SK-N-SH (cell line): ENCODE measurements at places on chromosomes 5 and 9. TPM values are rescaled to one million over a fixed set of nuclear protein-coding genes. Genes with fewer than 3 reads are reported as not detected.

Gene SGCD
- polyA plus RNA-seq = 0.87 and 0.94 TPM in 2 replicates

Gene RASEF
- 0.08 TPM in 1 of 2 replicates, not detected in the other for polyA plus RNA-seq

Gene PCDHA11
- polyA plus RNA-seq = not detected in 2 replicates

Gene SPINK5
- not detected in 2 replicates for polyA plus RNA-seq

Gene NR5A1
- polyA plus RNA-seq = not detected in 2 replicates

Gene AK3
- polyA plus RNA-seq = 20.6 and 30.8 TPM in 2 replicates

Gene TMEM215
- not detected in 2 replicates for polyA plus RNA-seq

Gene CDH6
- 1.1 and 1.4 TPM in 2 replicates for polyA plus RNA-seq

Gene TMC1
- 0.10 TPM in 1 of 2 replicates, not detected in the other for polyA plus RNA-seq

Gene SPINK4
- polyA plus RNA-seq = not detected in 2 replicates

Gene IFNA2
- polyA plus RNA-seq = not detected in 2 replicates

Gene GLDC
- 4.1 TPM in 2 replicates for polyA plus RNA-seq

Gene LURAP1L
- 3.4 and 4.0 TPM in 2 replicates for polyA plus RNA-seq

Gene UBE2QL1
- 0.28 and 0.84 TPM in 2 replicates for polyA plus RNA-seq

Gene CD72
- polyA plus RNA-seq = 2.5 and 2.7 TPM in 2 replicates

Gene PIP5K1B
- polyA plus RNA-seq = not detected in 2 replicates

Gene PIGO
- 31.0 and 38.5 TPM in 2 replicates for polyA plus RNA-seq

Gene DCTN4
- 22.8 and 30.5 TPM in 2 replicates for polyA plus RNA-seq

Gene TGFBI
- polyA plus RNA-seq = 2,247 and 2,678 TPM in 2 replicates

Gene ST8SIA4
- 0.02 TPM in 2 replicates for polyA plus RNA-seq

Gene TLX3
- polyA plus RNA-seq = 3.6 and 4.7 TPM in 2 replicates

Gene GABRA6
- polyA plus RNA-seq = 0.10 TPM in 2 replicates

Gene SOX30
- 0.10 and 0.13 TPM in 2 replicates for polyA plus RNA-seq

Gene BTNL3
- polyA plus RNA-seq = not detected in 2 replicates

Gene ORM2
- polyA plus RNA-seq = not detected in 2 replicates

Gene FGF1
- polyA plus RNA-seq = 5.3 and 5.9 TPM in 2 replicates

Gene NME5
- 3.7 and 4.1 TPM in 2 replicates for polyA plus RNA-seq

Gene SAXO1
- polyA plus RNA-seq = 0.03 TPM in 1 of 2 replicates, not detected in the other

Gene NTNG2
- polyA plus RNA-seq = 5.1 and 6.1 TPM in 2 replicates

Gene SLCO6A1
- not detected in 2 replicates for polyA plus RNA-seq

Gene KIF4B
- 0.02 and 0.03 TPM in 2 replicates for polyA plus RNA-seq

Gene FBXO38
- 15.3 and 15.5 TPM in 2 replicates for polyA plus RNA-seq

Gene ECM2
- 0.16 and 0.20 TPM in 2 replicates for polyA plus RNA-seq

Gene HAPLN1
- polyA plus RNA-seq = 0.30 and 0.39 TPM in 2 replicates

Gene CCDC69
- 0.38 and 0.54 TPM in 2 replicates for polyA plus RNA-seq

Gene SLC34A1
- 0.03 TPM in 1 of 2 replicates, not detected in the other for polyA plus RNA-seq

Gene F2RL1
- polyA plus RNA-seq = 31.3 and 41.3 TPM in 2 replicates

Gene SLC6A7
- polyA plus RNA-seq = not detected in 2 replicates

Gene PCDHGB5
- polyA plus RNA-seq = 0.08 and 0.15 TPM in 2 replicates

Gene SIGMAR1
- polyA plus RNA-seq = 73.7 and 79.0 TPM in 2 replicates

Gene PCDHGB7
- polyA plus RNA-seq = 14.2 and 19.1 TPM in 2 replicates

Gene PGM5
- polyA plus RNA-seq = 0.10 TPM in 1 of 2 replicates, not detected in the other

Gene IGIP
- 0.72 and 0.99 TPM in 2 replicates for polyA plus RNA-seq

Gene ORM1
- not detected in 2 replicates for polyA plus RNA-seq

Gene GDF9
- polyA plus RNA-seq = 0.82 and 1.2 TPM in 2 replicates

Gene SLC25A48
- polyA plus RNA-seq = 0.18 and 0.23 TPM in 2 replicates

Gene DAB2
- polyA plus RNA-seq = 23.7 and 39.9 TPM in 2 replicates

Gene DMRT2
- not detected in 2 replicates for polyA plus RNA-seq

Gene GARIN3
- polyA plus RNA-seq = not detected in 2 replicates

Gene NFIB
- polyA plus RNA-seq = 8.1 and 9.2 TPM in 2 replicates
